Stimulated activated CD4-positive, alpha-beta T cell treated with anti-CD3 and anti-CD28 coated beads, Interleukin-4, amount 100 ng/mL, for 4 hours (primary cell): ENCODE measurements at places on chromosomes 4 and X.

- DNase-seq, result no peak
Measured at GRCh38 chr4:64729561-64729960, 320.3 kb upstream of the TECRL start.

GRCh38 chr4:11218692-11219091 is 210.0 kb downstream of the HS3ST1 start:
- no peak for DNase-seq

- no peak for DNase-seq
Measured at GRCh38 chrX:11509786-11510185, 155.9 kb downstream of the ARHGAP6 start.

- DNase-seq, result no peak
Measured at GRCh38 chr4:165440415-165441158, 61.8 kb downstream of the CPE start.

- no peak for DNase-seq
Measured at GRCh38 chr4:8284391-8284790, 14.8 kb downstream of the HTRA3 start.

DNA sequence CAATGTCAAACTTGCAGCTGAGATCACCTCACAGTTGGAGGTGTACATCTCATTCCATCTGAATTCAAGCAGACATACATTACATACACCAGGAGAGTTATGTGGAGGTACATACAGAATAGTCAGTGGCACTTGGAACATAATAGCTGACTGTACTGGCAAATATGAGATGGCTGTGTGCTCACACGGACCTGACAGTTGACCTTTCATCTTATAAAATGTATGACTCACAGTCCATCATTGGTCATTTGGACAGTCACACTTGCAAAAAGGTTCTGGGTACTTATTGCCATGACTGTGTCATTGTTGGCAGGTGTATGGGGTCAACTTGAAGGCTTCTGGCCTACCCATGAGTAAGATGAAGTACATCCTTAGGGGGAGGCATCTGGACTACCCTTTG is 88.6 kb upstream of the WDR1 start:
- no peak for DNase-seq

DNA sequence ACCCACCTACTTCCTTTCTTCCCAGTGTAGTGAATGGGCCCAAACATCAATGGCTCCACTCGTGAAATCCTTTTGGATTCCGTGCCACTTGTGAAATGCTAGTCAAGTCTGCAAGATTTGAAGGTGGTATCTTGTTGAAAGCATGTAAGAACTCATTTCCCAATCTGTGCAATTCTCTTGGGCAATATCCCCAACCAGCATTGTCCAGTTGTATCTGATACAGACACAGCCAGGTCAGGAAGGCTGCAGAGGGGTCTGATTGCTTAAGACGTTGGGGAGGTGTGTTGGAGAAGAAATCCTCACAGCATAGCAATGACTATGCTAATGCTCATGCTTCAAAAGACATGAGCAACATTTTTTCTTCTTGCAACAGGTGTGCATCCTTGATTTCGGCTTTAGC is 164.8 kb downstream of the VEGFC start:
- no peak for DNase-seq

- no peak for DNase-seq
Measured at GRCh38 chr4:106414366-106414765, 45.8 kb upstream of the GIMD1 start.
